ENCODE measurements at places on chromosomes 12 and 14.

DNA sequence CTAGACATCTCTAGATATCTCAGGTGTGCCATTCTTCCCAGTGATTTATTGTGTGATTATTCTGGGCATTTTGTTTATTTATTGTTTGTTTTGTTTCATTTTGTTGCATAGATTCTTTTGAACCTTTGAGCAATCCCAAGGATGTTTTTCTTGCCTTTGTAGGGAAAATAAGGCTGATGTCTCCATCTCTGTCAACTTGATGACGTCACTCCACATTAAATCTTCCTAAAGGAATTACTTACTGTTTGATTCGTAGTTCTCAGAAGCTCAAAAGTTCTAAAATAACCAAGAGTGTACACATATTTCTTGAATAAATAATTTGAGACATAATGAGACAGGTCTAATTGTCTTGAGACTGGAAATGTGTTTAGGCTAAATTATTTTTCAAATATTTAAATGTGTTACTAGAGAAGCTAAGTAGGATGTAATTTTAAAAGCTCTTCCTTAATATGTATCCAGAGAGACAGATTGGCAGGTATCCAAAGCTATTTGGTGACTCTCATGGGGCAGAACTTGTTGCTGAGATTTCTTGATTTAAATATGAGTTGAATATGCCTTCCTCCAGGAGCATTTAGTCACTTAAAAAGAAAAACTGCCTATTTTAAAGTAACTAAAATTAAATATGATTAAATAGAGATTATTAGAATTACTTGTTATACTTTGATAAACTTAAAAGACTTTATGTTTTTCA, 128.7 kb downstream of the CNTN1 start:
- DNase-seq, result no peak

GRCh38 chr14:23141706-23142444, 22.8 kb upstream of the CEBPE start:
- no peak for DNase-seq

- DNase-seq, result no peak
Observed at GRCh38 chr14:98893675-98894074, 378.3 kb downstream of the BCL11B start.

DNA sequence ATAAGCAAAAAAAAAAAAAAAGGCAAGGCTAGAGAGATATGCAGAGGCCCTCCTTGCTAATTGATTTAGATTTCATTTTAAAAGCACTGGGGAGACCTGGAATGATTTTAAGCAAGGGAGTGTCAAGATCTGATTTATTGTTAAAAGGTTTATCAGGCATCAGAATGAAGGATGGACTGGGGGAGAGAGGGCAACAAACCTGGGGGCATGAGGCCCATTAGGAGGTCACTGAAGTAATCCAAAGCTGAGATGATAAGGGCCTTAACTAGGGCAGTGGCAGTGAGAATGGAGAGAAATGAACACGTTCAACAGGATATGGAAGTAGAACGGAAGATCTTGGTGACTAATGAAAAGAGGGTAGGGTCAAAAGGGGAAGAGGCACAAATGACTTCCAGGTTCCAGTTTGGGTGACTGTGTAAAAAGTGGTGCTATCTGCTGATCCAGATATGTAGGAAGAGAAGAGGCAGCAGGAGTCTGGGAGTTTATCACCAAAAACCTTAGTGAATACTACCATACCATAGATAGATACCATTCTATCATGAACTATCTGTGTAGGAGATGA, 24.0 kb downstream of the KITLG start:
- no peak for DNase-seq

DNA sequence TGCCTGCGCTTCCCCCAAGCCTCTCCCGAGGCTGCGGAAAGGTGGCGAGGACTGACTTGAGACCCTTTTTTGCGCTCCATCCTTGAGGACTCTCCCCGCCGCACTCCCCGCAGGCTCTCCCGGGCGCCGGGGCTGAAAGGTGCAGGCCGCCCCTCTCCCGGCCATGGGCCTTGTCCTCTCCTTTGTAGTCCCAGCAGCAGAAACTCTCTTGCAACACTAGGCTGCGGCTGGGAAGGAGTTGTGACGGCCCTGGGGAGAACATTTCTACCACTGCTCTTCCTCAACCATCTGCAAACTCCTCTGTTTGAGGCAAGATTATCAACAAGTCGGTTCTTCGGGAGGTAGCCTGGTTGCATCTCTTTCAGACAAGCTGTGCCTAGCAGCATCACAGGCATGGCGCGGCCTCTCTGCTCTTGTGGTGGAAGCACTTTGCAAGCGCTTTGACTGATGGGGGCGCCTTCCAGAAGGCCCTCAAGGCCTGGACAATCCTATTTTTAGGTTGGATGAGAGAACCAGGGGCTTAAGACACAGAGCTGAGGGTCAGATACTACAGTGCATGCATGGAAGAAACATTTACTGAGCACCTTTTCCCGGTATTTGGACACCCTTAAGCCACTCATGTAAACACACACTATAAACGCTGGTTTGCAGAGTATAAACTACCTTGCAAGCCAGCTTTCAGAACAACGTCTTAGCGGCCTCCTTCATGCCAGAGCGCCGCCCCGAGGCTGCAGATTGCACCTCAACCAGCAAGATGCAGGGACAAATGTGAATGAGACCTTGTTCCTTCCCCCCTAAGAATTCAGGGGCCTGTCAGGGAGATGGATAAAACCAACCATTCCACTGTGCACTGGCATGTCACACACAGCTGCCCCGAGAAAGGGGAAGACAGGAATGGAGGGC, 1.2 kb upstream of the PRIMA1 start:
- DNase-seq, result no peak

DNA sequence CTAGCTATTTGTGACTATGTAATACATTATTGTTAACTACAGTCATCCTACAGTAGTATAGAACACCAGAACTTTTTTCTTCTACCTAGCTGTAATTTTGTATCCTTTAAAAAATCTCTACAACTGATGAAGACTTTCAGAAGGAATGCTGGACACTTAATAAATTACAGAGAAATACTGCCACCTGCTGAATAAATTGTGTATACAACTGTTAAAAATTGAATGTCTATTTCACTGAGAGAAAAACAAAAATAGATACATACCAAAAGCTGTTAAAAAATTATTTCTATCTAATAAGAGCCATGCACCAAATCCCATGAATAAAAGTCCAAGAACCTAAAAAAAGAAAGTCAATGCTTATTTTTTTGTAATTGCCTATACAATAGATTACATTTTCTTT, 6.6 kb downstream of the TSPAN19 start:
- peak; percentile 6 for DNase-seq

DNA sequence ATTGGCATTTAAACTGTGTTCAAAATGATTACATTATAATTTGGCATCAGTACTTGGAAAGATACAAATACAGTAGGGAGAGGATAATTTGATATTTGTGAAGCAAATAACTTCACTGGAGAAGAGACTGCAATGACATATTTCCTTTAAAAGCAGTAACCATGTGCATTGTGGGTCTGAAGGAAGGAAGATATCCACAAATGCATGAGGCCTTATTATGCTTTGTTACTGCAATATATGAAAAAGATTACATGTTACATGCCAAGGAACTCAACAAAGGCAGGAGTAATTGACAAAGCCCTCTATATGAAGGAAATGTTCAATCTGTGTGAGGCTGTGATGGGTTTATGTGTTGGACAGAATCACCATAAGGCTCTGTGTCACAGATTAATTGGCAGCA, 391.5 kb downstream of the APAF1 start:
- no peak for DNase-seq

DNA sequence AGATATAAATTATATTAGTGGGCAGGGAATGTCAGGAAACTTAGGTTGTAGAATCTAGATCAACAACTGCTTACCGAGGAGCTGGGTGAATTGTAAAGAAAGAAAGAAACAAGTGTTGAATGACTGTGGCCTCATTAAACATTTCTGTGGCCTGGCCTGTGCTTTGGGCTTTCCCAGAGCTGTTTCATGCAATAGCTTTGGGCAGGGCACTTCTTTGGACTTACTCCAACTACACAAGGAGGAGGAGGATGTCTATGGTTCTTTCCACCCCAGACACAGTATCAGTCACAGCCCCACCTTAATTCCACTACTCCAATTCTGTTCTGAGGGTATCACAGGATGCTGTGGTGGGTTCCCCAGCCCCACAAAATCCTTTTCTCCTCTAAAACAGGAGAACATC, 38.0 kb downstream of the DPF3 start:
- DNase-seq, result no peak

GRCh38 chr12:69616025-69616424, 5.3 kb upstream of the LRRC10 start:
- DNase-seq, result no peak

DNA sequence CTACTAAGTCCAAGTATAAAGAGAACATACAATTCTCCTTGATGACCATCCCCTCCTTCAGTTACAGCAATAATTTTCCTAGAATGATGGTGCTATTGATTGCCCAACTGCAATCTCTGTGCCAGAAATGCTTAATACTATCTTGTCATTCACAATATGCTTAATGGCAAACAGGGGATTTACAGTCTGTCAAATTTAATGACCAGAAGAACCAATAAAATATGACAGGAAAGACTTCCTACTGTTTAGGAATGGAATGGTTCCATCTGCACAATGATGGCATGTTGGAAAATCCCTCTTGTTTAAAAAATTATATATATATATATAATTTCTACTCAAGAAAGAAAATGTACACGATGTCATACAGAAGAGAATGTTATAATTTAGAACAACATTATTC, 623.2 kb downstream of the CCER1 start:
- DNase-seq, result no peak

- DNase-seq, result no peak
Observed at GRCh38 chr14:102870994-102871831, 51.2 kb upstream of the AMN start.

DNA sequence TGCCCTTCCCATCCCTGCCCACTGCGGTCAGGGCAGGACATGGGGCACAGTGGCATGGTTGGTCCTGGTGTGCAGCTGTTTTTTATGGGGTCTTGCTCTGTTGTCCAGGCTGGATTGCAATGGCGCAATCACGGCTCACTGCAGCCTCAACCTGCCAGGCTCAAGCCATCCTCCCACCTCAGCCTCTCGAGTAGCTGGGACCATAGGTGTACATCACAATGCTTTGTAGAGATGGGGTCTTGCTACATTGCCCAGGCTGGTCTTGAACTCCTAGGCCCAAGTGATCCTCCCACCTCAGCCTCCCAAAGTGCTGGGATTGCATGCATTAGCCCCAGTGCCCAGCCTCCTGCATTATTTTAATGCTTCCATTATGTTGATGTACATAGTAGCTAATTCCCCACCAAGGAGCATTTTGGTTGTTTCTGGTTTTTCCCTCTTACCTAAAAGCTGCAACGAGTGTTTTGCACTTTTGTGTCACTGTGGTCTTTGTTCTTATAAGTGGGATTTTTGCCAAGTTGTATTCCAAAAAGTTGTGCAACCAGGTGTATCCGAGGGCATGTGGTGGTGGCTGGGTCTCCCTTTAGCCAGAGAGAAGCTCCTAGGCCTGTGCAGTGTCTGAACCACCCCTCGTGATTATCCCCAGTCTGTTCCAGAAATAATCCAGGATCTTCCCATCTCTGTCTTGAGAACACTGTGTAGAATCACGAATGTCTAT, 10.3 kb downstream of the TCHP start:
- no peak for DNase-seq

- no peak for DNase-seq
Observed at GRCh38 chr12:19432309-19433170, 6.8 kb upstream of the AEBP2 start.

DNA sequence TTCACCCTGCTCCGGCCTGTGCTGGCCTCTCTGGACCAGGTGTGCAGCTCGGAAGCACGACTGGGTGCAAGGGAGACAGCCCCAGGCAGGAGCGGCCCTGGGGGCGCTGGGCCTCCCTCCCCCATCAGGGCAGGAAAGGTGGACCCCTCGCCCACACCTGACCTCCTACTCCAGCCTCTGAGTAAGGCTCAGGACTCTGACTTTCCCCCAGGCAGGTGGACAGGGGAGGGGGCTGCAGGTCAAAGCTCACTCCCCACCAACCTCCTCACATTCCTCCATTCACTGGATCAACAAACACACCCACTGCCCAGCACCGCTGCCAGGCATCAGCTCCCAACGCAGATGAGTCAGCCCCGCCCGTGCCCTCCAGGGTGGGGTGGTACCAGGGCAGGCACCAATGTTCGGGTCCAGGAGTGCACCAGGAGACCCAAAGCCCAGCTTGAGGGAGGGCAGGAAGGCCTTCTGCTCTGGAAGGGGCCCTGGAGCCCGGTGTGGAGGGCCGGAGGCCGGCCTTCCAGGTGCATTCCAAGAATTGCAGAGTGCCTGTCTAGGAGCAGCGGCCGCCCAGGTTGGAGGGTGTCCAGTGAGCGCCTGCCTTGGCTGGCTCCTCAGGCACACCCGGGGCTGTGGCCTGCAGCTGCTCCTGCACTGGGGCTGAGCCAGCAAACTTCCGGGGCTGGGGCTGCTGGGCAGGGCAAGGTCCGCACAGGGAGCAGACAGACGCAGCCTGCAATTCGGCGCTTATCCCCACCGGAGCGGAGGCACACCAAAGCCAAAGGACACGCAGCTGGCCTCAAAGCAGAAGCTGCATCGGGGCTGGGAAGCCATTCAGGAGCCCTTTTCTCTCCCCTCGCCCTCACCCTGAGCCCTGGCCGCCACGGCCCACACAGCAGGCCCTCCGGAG, 1.6 kb upstream of the INF2 start:
- peak; percentile 78 for DNase-seq

DNA sequence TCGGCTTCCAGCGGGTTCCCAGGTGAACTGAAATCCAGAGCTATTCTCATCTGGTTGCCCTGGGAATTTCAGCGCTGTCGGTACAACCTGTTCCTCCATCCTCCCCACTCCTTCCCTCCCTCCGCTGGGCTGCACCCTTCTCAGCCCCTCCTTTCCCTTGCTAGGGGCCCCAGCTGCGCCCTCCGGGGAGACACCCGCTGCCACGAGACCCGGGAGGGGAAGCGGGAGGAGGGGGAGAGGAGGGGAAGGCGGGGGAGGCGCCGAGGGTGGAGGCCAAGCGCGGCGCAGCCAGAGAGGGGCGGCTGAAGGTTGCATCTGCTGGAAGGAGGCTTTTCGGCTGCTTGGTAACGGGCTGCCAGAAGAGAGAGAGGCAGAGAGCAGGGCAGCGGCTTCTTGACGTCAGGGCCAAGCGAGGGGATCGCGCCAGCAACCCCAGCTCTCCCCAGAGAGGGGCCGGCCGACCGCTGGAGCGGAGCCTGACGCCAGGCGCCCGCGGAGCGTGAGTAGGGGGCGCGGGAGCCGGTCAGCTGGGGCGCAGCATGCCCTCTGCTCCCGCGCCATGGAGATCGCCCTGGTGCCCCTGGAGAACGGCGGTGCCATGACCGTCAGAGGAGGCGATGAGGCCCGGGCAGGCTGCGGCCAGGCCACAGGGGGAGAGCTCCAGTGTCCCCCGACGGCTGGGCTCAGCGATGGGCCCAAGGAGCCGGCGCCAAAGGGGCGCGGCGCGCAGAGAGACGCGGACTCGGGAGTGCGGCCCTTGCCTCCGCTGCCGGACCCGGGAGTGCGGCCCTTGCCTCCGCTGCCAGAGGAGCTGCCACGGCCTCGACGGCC, at the start of gene KCNA5:
TSS of gene KCNA5 (plus strand) at position 291 of the 831 bp plus-strand sequence. CDS start at position 560, 269 bp downstream.
- DNase-seq, result peak; percentile 74

DNA sequence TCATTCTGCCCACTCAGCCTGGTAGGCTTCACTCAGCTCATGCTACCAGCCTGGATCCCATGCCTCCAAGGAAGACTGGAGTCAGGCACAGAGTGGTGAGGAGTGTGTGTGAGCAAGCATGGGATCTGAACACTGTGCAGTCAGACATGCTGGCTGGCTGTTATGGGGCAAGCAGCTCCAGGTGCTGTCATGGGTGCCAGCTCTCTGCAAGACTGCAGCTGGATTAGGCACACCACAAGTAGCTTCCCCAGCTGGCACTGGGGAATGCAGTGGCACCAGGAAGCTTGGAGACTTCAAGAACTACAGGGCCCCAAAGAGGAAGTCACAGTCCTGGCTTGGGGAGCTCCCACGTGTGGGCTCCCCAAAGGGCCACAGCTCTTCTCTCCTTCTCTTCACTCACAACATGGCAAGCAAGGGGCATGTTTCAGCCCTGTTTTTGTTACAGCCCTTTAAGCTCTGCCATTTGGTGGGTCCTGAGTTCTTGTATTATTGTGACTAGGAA, 202.5 kb downstream of the VRK1 start:
- no peak for DNase-seq
